ENCODE measurements at places on chromosomes 16 and 17. TPM values are rescaled to one million over a fixed set of nuclear protein-coding genes. Genes with fewer than 3 reads are reported as not detected.

DNA sequence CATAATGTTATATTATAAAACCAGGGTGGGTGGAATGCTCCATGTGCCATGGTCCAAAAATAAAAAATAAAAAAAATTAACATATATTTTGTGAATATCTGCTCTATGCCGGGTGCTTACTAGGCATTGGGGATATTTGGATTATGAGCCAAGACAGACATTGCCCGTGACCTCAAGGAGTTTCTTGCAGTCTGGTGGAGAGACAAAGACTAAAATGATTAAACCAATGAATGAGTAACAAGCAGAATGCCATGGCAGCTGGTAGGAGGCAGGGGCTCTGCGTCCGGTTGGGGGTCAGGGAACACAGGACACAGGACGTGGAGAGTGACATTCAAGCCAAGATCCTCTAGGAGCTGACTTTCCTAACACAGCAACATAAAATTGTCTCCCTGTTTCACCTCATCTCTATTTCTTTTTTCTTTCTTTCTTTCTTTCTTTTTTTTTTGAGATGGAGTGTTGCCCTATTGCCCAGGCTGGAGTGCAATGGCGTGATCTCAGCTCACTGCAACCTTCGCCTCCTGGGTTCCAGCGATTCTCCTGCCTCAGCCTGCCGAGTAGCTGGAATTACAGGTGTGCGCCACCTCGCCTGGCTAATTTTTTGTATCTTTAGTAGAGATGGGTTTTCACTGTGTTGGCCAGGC is 35.4 kb downstream of the RGS9 start:
- DNase-seq, result no peak

GRCh38 chr16:28526201-28527099 is 12.3 kb downstream of the NUPR1 start:
- peak; percentile 99 for DNase-seq

GRCh38 chr16:22705799-22706198 is 108.2 kb upstream of the HS3ST2 start:
- DNase-seq, result no peak

- no peak for DNase-seq
Measured at GRCh38 chr16:87436225-87437172, 44.4 kb downstream of the MAP1LC3B start.

GRCh38 chr17:78836420-78837021 is 4.1 kb downstream of the USP36 start:
- DNase-seq, result no peak

DNA sequence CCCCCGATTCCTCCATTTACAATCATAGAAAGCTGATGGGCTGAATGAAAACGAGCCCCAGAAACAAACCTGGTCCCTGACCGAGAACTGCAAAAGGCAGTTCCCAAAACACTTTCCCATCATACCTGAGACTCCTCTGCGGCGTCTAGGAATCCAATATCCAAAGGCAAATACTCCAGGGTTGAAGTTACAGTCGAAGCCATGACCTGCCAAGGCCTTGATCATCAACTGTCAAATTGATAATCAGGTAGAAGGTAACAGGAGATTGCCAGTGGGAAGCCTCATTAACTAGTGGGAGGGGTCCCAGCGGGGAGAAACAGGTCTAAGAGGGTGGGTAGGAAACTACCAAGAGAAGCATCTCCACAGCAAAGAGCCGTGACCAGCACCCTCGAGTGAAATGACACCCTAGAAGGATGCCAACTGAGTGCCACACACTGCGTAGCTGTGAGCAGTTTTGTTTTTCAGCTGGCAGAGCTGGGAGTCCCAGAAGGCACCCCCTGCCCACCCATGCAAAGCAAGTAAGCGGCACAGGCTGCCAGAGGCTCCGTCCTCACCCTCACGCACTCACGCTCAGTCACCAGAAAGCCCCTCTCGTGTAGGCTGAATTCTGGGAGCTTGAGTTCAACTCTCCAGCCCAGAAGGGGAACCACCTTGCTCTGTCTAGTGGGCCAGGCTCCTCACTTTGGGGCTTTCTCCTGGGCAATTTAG is 146.1 kb downstream of the GAS7 start:
- no peak for DNase-seq

CDRT15 gene
- not detected for polyA plus RNA-seq

- DNase-seq, result no peak
Measured at GRCh38 chr16:4935241-4935855, 1.6 kb downstream of the PPL start.

DNA sequence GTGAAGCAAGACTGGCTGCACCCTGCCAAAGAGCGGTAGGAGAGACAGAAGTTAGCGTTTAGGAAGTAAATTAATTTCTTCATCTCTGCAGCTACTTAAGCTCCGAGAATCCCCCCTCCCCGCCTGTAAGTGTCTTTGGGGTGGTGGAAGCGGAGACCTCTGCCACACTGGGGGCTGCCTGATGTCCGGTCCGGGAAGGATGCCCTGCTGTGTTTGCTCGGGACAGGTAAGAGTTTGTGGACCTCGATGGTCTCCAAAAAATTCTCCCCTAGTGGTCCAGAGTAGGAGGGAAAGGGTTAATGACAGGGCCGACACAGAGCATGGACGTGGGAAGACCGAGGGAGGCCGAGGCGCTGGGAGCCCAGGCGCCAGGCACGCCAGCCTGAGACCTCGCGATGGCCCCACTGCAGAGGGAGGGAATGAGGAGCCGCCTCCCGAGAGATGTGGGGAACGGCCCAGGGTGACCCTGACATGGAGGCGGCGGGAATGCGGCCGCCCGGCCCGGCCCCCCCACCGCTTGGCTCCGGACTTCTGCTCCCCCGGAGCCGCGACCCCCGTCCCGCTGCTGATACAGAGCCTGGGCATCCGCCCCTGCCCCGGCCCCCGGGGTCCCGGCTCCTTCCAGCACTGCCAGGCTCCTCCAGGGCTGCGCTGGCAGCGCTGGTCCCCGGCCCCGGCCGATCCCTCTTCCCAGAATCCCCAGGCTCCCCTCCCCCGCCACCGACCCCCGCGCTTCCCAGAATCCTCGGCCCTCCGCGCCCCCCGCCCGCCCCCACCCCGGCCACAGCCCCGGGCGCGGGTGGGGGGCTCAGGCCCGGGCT is 680 bp downstream of the ZNF629 start:
- peak; percentile 60 for DNase-seq

GRCh38 chr17:47310186-47310733 is 13.5 kb upstream of the EFCAB13 start:
- no peak for DNase-seq

GRCh38 chr16:86366481-86366880 is 143.8 kb upstream of the FOXF1 start:
- DNase-seq, result no peak

Data from HepG2 (cell line).